MCF 10A (cell line): ENCODE measurements at places on chromosomes 11 and 22.

- DNase-seq = no peak
Observed at GRCh38 chr11:17812091-17812864, 77.7 kb downstream of the KCNC1 start.

DNA sequence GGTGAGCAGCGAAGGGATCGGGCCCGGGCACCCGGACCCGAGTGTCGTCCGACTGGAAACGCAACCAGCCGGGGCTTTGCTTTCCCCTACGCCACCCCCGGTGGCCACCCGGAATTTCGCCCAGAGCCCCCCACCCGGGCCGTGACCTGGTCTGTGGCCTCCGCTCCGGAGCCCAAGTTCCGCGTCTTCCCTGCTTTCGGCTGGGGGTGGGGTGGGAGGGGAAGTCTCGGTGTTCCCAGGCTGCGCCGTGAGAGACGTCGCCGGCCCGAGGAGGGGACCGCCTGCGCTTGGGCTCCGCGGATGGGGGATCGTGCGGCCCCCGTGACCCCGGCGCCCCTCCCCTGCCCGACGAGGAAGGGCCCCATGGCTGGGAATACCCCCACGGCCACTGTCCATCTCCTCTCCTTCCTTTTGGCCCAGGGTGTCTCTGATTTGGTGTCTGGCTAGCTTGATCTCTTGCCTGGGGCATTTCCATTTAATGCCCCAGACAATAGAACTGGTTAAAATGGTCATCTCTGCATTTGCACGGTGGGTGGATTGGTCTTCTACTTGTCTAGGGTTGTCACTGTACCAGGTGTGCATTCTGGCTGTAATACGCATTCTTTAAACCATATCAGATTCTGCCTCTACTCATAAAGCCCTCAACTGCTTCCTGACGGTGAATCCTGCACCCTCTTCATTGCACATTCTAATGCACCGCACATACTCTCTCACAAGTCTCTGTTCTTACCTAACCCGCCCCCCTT is 789 bp downstream of the SIK2 start:
- DNase-seq = peak; percentile 35

DNA sequence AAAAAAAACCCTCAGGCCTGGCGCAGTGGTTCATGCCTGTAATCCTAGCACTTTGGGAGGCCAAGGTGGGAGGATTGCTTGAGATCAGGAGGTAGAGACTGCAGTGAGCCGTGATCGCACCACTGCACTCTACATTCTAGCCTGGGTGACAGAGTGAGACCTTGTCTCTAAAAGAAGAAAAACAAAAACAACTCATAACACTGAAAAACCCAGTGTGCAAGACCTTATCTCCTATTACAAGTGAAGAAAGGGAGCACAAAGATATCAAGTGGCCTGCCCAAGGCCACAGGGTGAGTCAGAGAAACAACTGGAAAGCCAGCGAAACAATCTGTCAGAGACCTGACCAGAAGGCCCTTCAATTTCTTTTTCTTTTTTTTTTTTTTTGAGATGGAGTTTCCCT is 2.5 kb downstream of the TXN2 start:
- DNase-seq = no peak

- no peak for DNase-seq
Observed at GRCh38 chr11:7570938-7571521, 57.2 kb downstream of the PPFIBP2 start.

- DNase-seq = no peak
Observed at GRCh38 chr22:37203354-37204044, 8.8 kb downstream of the SSTR3 start.

DNA sequence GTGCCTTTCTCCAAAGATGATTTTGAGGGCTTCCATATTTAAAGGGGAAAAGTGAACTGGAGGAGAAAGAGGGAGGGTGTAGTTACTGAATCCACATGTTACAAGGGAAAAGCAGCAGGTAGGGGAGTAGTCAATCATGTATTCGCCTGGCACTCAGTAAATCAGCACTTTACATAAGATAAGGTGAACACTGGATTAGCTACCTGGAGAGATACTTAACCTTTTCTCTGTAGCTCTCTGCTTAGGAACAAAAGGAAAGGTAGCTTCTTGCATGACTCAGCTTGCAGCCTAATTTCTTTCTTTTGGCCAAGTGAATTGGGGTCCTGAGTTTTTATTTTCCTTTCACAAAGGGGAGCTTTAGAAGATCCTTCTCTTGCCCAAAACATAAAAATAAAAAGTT is 43.3 kb upstream of the PHF21B start:
- no peak for DNase-seq

- DNase-seq = no peak
Observed at GRCh38 chr22:33112580-33112979, 54.4 kb upstream of the SYN3 start.

- DNase-seq = no peak
Observed at GRCh38 chr22:31869739-31870138, 74.6 kb upstream of the YWHAH start.

- DNase-seq = no peak
Observed at GRCh38 chr11:112277941-112278340, 17.3 kb upstream of the PLET1 start.

DNA sequence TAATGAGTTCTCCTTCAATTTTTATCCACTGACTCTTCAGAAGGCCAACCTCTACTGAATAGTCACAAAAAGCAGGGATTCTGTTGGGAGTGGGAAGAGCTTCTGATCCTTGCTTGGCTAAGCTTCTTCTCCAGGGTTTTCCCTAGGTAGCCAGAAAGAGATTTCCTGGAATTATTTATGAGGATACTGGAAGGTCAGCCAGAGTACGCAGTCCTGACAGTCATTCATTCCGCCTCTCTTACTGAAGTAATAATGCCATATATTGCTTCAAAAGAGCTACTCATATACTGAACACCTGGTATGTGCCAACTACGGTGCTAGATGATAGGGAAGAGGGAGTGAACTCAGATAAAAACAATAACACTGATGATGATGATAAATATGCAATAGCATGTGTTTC is 116.1 kb downstream of the CCDC34 start:
- DNase-seq = no peak

GRCh38 chr11:61161190-61162091 is at the start of gene VPS37C:
TSS of gene VPS37C (minus strand) at chr11:61161426. CDS start at chr11:61138829, 22,597 bp downstream.
- peak; percentile 82 for DNase-seq

GRCh38 chr11:108733479-108734116 is 68.7 kb downstream of the DDX10 start:
- peak; percentile 68 for DNase-seq

- DNase-seq = no peak
Observed at GRCh38 chr11:10631761-10632160, 61.8 kb downstream of the IRAG1 start.

GRCh38 chr11:22466351-22466750 is 128.2 kb downstream of the SLC17A6 start:
- DNase-seq = no peak

DNA sequence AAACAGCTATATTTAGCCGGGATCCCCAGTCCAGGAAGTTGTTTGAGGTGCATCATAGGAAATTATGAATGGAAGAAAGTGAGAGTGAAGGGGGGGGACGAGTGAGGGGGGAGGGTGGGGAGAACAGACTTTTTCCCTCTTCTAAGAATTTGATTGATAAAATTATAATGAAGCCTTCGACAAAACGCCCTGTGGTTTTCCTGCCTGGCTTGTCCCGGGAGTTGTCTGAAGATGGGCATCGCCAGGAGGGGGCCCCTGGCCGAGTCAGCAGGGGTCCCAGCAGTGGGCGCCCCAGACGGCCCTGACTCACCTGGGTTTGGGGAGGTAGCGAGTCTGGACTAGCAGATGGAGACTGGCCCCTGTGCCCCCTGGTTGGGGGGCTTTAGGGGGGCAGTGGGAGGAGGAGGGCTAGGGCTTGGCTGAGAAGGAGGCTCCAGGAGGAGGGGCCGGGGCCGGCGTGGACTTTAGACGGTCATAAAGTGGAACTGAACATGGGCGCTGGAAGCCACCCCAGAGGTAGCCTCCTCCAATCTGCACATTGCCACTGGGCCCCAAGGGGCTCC is 336 bp upstream of the LIF start:
- DNase-seq = no peak

- no peak for DNase-seq
Observed at GRCh38 chr22:48106215-48106614, 1343.8 kb downstream of the TBC1D22A start.

- no peak for DNase-seq
Observed at GRCh38 chr11:25562417-25562816, 769.5 kb upstream of the ANO3 start.

DNA sequence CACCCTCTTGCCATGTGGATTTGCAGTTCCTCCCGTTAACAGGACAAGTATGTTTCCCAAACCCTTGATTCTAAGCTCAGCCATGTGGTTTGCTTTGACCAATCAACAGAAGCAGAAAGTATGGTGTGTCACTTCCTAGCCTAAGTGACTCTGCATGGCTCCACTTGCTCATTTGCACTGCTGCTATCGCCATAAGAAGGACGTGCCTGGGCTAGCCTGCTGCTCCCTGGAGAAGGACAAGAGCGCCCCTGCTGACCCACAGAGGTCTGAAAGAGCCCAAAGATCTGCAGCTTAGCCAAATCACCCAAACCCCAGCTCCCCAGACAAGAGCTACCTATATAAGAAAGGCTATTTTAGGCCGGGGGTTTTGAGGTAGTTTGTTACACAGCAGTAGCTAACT is 18.0 kb downstream of the TBRG1 start:
- no peak for DNase-seq

- DNase-seq = peak; percentile 38
Observed at GRCh38 chr11:10407749-10408685, 47.0 kb upstream of the AMPD3 start.

GRCh38 chr11:2898366-2899079 is 12.9 kb upstream of the CDKN1C start:
- DNase-seq = peak; percentile 90

DNA sequence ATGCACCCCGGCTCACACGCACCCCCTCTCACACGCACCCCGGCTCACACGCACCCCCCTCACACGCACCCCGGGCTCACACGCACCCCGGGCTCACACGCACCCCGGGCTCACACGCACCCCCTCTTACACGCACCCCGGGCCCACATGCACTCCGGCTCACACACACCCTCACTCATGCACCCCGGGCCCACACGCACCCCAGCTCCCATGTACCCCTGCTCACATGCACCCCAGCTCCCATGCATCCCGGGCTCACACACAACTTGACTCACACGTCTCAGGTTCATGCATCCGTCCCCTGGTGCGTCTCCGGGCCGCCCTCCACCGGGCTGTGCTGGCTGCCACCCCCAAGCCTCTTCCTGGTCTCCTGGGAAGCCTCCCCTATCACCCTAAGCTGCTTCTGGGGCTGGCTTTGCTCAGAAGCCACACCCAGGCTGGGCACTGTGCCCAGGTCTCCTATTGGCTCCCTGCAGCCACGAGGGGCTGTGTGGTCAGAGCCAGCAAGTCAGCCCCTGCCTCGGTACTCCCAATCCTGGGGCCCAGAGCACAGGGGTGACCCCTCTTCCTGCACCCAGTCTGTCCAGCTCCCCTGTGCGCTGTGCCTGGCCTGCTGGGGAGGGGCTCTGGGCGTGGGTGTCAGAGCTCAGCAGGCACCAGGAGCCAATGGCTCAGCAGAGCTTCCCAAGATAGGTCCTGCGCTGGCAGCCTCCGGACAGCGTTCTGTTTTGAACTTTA is 16.9 kb downstream of the TSPAN4 start:
- DNase-seq = peak; percentile 64

DNA sequence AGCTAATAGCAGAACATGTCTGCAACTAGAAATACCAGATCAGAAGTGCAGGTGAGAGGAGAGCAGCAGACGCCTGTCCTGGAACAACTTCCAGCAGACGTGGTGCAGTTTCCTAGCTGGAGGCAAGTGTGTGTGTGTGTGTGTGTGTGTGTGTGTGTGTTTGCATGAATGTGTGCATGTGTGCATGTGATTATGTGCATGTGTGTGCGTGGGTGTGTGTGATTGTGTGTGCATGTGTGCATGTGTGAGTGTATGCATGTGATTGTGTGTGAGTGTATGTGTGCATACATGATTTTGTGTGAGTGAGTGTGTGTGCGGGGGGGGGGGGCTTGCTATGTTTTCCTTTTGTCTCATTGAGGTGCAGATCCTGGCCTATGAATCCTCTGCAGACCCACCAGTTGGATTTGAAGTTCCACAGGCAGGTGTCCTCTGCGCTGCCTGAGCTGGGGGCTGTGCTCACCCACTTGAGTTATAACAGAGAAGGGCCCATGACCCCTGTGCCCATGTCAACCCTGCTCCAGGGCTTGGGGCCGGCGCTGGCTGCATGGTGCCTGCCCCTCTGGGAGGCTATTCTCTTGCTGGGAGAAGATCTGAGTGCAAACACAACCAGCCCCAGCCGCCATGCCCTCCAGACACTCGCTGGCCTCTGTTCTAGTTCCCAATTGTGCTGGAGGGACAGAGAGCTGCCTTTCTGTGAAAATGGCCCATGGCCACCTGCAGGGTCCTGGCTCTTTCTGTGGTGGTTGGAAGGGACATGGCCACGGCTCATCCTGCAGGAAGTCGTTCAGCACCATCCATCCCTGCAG is 821.3 kb downstream of the BRD1 start:
- no peak for DNase-seq

DNA sequence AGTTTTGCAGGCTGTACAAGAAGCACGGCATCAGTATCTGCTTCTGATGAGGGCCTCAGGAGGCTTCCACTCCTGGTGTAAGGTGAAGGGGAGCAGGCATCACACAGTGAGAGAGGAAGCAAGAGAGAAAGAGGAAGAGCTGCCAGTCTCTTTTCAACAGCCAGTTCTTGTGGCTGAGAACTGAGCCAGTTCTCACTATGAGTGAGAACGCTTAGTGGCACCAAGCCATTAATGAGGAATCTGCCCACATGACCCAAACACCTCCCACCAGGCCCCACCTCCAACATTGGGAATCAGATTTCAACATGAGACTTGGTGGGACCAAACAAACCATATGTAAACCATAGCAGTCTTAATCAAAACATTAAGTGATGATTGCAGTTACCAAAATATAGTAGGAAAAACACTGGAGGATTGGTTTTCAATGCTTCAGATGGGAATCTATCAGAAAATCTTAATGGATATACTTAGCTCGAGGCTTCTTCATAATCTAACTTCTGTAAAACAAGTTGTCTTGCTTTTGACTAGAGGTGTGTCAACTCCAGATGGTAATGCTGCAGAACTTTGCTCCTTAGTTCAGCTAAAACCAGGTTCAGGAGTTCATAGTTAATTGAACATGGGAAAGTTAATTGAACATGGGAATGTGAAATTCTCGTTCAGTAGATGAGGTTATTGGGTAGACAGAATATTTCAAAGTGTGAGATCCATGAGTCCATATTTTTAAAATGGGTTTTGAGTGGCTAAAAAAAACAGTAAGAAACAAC is 12.2 kb downstream of the FAR1 start:
- no peak for DNase-seq
